ENCODE measurements at places on chromosomes 7 and 10.

DNA sequence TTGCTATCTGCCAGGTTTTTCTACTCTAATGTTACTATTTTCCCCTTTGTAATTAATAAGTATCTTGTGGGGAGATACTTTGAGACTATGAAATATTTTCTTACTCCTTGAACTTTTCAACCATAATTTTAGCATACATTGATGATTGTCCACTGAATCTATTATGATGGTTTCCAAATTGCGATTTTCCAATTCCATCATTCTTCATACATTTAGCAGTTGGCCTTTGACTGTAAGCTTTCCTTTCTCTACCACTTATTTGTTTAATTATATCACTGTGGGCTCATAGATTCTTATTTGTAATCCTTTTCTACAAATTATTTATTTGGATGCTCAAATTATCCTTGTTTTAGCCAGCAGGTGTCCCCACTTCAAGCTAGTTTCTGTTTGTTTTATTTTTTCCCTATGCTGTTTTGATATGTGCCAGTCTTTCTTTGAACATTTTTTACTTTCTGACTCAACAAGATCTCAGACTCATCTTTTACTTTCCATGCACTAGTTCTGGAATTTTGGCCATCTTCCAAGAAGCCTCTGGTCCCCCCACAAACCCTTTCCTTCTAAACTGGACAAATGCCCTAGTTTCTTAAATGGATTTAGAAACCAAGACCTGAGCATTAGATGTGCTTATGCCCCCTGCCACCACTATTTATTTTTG, 11.4 kb upstream of the MRPS16 start:
- no peak for DNase-seq

DNA sequence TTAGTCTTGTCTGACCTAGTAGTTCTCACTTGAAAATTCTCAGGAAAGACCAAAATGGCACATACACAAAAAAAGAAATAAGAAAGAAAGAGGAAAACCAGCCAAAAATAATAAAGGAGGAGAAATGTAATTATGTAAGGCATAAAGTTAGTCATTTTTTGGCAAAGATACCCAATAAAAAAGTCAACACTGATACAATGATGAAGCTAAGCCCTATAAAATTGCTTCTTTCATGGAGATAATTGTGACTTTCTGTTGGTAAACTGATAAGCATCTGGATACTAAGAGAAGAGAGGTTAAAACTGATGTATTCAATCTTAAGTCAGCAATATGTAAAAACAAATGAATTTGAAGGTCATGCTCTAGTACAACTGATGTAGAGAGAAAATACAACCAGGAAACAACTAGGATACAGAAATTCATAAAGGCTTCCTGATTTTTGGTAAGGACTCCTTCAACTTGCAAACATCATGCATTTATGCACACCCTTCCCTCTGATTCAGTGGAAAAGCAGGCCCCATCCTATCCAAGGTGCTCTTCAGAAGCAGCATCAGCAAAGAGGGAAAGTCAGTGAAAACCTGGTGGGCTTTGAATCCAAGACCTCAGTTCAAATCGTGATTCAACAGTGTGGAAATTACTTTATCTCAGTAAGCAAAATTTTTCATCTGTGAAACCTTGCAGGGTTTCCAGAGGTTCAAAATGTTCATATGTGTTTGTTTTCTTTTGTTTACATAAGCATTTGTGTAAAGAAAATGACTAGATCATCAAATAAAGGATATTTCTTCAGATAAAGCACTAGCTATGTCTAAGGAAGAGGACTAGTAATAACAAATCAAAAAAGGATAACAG, 32.6 kb downstream of the IMMP2L start:
- no peak for DNase-seq

DNA sequence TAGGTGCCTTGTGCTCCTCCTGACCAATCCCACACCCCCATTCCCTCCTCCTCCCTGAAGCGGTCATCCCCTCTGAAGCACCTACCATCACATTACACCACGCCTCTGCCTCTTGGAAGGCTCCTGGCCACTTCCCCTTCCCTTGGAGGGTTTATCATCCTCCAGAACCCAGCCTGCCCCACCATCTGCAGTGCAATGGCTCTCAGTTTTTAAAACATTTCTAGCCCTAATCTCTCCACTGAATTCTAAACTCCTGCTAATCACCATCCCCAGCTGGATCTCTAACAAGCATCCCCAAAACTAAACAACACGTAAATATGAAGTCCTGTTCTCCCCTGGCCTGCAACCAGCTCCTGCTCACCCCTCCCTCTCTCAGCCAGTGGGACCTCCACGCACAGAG, 70.6 kb downstream of the PIP4K2A start:
- no peak for DNase-seq

DNA sequence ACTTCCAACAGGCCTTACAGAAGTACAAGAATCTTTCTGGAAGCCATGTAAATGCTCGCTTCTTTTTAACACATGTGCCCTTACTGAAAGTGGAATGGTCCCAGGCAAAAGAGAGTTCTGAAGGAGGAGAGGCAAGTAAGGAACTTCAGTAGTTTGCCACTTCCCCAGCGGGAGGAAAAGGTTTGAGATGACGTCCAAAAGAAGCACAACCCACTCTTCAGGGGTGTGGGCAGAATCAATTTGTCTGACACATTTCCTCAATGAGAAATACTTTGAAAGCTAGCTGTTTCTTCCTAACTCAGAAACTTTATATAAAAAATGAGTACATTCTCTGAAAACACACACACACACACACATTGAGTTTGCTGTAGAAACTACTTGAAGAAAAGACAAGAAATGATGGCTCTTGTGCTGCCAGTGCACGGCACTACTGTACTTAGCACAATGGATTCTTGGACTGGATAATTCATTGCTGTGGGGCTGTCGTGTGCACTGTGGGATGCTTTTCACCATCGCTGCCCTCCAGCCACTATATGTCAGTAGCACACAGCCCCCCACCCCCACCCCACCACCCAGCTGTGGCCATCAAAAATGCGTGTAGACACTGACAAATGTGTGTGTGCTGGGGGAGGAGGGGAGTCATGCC, 183.0 kb downstream of the SRPK2 start:
- DNase-seq = no peak

GRCh38 chr7:11848251-11848650, 16.3 kb upstream of the THSD7A start:
- no peak for DNase-seq

DNA sequence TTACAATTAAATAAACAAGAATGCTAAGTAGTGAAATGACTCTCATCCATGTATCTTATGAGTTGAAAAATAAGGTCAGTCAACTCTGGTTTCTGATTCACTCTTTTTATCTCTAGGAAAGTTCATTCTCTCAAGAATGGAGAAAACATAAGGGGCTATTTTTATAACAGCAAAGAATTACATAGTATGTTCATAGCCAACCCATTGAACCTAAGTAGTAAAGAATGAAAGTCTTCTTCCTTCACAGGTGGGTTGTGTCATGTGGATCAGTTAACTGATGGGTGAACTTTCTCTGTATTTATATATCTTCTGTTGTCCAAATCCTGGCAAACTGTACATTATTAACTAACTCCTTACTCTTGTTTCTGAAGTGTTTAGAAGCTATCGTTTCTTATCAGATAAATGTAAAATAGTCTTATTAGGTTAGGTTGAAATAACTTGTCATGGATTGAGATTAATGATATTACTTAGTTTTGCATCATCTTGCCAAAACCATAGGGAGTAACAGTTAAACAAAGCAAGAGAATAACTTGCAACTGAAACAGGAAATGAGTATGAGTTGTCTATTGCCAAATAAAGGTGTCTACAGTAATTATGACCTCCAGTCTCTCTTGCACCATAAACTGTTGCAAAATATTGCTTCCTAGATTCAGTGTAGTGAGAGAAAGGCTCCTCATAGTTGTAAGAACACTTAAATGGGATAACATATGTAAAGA, 86.8 kb downstream of the ANKRD7 start:
- no peak for DNase-seq

DNA sequence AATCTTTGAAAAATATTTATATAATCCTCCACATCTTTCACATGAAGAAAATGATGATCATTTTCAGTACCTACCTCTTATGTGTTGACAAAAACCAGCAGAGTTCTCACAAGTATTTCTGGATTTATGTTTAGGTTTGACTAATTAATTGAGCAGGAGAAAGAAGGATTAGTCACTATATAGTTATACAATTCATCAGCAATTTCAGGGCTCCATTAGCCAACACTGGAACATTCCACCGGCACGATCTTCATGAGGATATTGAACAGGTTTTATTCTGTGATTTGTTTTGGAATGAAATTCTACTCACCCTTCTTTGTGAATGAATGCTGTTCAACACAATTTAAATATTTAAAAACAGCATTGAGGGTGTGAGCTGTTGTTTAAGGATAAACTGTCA, 163.2 kb downstream of the SEM1 start:
- DNase-seq = no peak

DNA sequence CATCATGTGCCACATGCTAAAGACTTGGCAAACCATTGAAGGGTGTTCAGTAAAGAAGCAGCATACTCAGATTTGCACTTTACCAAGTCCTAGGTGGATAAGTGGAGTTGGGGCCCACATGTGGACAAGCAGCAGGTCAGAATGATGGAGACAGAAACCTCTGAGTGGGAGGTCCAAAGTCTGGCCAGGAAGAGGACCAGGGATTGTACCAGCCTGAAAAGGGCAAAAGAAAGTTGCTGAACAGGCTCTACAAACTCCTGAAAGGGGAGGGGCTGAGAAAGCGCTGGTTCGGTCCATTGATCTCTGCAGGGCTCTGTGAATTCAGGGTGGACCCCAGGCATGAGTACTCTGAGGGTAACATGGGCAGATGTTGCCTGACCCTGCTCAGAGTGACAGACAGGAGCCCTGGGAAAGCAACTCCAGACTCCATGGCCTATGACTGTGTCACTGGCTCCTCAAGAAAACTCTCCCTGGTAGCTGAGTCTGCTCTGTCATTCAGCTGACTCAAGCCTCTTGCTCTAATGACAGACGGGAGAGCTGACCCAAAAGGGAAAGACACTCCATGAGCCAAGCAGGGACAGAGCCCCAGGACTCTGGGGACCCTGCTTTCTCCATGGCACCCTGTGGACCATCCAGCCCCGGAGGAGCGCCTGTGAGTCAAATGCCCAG, 68.5 kb downstream of the TBXAS1 start:
- DNase-seq = no peak

GRCh38 chr10:122267849-122268737, 3.0 kb upstream of the BTBD16 start:
- no peak for DNase-seq

- DNase-seq = no peak
Measured at GRCh38 chr7:96499532-96499931, 177.6 kb upstream of the SLC25A13 start.

- no peak for DNase-seq
Measured at GRCh38 chr10:17169803-17170202, 31.7 kb downstream of the TRDMT1 start.

DNA sequence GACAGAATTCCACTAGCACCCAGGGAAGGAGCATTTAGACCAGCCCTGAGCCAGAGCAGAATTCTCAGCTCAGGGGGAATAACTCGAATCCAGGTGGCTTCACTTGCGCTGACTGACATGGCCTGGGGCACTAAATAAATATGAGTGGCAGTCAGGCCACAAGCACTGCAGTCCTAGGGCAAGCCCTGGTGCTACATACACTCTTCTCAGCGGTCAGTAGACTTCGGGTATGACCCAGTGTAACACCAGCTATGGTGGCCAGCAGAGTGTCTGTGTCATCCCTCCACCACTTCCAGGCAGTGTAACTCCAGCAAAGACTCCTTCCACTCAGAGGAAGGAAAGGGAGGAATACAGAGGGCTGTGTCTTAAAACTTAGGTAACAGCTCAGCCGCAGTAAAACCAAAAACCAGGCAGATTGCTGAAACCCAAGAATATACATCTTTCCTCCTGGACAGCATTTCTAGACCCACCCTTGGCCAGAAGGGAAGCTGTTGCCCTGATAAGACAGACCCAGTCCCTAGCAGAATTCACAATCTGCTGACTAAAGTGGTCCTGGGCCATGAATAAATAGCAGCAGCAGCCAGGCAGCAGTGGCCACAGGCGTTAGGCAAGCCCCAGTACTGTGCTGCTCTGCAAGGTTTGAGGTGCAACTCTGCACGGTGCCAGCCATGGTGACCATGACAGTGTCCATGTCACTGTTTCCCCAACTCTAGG, 77.0 kb downstream of the SNX13 start:
- no peak for DNase-seq

DNA sequence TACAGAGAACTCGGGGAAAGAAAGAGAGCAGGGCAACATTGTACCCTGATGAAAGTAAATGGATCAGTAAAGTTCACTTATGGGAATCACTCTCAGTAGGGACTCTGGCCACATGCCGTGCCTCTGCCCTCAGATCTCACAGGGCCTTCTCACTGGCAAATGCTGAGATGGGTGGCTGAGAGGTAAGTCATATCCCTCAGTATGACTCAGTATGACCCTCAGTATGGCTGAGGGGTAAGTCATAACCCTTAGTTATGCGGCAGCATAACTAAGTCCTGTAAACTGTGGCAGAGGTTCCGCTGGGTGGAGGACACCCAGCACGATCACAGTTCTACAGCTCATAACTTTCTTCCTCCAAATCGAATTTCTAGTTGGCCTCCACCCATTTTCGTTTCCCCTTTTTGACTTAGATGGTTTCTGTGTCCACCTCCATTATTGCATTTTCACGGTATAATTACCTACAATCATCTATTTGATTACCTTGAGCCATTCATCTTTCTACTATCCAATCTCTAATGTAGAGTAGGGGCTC, 26.5 kb upstream of the WNT16 start:
- no peak for DNase-seq

DNA sequence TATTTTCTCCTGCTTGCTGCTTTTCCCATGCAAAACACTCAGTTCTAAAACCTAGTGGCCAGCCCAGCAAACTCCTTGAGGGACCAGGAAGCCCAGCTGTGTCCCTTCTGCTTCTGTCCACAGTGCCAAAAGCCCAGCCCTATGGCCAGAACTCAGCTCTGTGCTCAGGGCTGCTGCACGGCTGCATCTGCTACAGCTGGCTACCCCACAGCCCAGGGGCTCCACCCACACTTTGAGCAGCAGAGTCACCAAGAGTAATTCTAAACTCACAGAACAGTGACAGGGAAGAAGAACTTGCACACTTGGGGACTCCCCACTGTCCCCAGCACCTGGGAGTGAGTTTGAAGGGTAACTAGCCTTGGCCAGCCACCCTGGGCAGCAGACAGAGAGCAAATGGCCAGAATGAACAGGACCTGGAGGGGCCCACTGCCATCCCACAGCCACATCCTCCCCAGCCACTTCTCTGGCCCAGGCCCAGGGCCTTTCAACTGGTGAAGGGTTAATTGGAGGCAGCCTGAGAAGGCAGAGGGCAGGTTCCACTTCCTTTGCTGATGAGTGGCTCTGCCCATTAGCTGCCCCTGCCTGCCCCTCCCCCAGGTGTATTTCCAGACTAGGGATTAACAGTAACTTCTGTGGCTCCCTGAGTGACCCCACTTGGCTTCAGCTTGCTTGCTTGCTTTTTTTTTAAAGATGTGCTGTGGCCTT, 28.1 kb upstream of the TRIM8 start:
- no peak for DNase-seq

DNA sequence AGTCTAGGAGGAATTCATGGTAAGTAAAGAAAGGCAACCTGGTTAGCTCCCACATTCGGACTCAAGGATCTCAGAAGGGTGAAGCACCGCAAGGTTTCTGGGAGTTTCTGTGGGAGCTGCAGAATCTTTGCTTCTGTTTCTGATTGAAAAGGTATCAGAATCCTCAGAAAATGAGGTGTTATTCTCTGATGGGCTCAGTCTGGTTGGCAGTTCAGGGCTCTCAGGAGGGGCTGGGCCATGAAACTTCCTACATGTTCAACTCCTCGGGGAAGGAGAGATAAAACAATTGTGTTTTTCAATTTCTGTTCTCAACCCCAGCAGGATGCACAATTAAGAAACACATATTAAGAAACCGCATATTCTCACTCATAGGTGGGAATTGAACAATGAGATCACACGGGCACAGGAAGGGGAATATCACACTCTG, 9.1 kb downstream of the OR2A7 start:
- no peak for DNase-seq

GRCh38 chr7:22074897-22075296, 129.2 kb upstream of the CDCA7L start:
- DNase-seq = no peak
